ENCODE measurements at places on chromosomes 1 and 21. TPM values are rescaled to one million over a fixed set of nuclear protein-coding genes. Genes with fewer than 3 reads are reported as not detected.

LYPD8 gene
- not detected for total RNA-seq

LRRC71 gene
- total RNA-seq, result not detected

KRTAP13-2 gene
- not detected for total RNA-seq

PPM1J gene
- 1.0 TPM for total RNA-seq

OR13G1 gene
- total RNA-seq, result not detected

MXRA8 gene
- 397 TPM for total RNA-seq

TIPRL gene
- 29.0 TPM for total RNA-seq

LEFTY1 gene
- total RNA-seq, result not detected

NPR1 gene
- 0.66 TPM for total RNA-seq

VSIG8 gene
- total RNA-seq, result under 0.01 TPM

KLF17 gene
- total RNA-seq, result 0.50 TPM

FAM163A gene
- not detected for total RNA-seq
